ENCODE measurements at places on chromosomes 7 and 10.

DNA sequence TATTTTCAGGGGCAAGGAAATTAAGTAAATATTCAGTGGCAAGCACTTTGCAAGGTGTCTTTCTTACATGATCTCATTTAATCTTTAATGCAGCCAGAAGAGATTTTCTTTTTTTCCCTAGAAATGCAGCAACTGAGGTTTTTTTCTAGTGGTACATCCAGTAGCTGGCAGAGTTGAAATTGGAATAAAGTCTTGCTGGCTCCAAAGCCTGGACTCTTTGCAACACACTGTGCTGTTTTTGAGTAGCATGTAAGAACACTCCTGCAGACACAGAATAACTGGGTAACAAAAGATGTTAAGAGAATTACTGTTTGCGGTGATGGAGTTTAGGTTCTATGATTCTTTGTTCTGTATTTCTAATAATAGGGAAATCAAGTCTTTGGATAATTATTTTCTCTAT, 123.6 kb downstream of the PON1 start:
- DNase-seq, result no peak

GRCh38 chr7:620056-620455, 100.4 kb upstream of the PDGFA start:
- no peak for DNase-seq

DNA sequence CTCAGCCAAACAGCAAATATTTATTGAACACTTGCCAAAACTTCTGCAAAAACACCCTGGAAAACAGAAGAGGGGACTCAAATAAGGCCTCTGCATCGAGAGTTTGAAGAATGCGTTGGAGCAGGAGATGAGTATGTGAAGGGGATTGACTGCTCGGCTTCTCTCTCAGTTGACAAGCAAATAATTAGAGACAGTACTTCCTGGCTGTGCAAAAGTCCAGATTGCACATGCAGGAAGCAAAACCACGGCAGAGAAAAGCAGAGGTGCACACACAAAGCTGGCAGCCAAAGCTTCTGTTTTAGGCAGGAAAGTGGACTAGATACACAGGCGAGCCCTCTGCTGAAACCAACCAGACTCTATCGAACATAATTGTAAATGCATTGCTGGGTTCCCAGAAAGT, 343.6 kb upstream of the MGMT start:
- no peak for DNase-seq

DNA sequence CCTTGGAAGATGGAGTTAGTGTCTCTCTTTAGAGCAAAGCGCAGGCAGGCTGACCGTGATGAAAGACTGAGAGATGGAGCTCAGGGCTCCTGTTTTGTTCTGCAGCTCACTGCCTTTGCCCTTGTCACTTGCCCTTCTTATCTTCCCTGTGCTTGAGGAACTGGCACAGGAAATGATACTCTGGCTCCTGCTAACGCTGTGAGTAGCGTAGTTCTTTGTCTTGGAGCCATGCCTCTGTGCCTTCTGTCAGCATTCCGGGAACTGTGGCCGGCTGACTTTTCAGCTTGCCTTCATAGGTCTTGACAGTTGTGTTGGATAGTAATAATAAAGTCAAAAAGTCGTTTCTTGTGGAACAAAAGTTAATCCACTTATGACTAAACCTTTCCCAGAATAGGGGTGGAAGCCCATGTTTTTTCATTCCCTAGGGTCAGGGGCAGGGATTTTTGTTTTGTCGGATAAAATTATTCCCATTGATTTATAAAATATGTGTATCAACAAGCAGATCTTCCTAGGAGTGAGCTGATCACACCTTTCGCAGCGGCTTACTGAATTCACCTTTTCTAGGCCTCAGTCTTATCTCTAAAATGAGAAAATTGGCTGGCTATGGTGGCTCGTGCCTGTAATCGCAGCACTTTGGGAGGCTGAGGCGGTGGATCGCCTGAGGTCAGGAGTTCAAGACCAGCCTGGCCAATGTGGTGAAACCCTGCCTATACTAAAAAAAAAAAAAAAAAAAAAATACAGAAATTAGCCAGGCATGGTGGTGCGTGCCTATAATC, 16.6 kb upstream of the TMEM236 start:
- no peak for DNase-seq

- DNase-seq, result peak; percentile 72
Measured at GRCh38 chr10:15106352-15107013, 9.3 kb downstream of the RPP38 start.

DNA sequence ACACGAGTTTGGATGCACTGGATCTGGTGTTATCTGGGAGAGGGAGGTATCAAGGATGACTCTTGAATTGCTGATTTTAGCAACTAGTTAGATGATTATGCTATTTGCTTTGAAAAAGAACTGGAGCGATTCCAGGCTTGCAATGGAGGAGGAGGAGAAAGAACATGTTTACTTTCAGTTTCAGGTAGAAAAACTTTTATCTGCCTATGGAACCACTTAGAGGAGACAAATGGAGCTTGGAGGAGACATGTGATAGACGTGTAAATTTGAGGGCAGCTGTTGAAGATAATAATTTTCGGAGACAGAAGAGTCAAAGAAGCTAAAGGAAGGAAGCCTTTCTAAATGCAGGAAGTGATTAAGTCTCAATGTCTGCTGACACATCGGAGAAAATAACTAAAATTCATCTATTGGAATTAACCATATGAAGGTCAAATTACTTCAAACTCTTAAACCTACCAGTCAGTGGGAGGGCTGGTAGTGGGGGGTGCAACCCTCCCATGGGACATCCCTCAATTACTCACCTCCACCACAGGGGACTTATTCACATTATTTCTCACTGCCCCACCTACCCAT, 56.4 kb upstream of the GNAI1 start:
- DNase-seq, result no peak

DNA sequence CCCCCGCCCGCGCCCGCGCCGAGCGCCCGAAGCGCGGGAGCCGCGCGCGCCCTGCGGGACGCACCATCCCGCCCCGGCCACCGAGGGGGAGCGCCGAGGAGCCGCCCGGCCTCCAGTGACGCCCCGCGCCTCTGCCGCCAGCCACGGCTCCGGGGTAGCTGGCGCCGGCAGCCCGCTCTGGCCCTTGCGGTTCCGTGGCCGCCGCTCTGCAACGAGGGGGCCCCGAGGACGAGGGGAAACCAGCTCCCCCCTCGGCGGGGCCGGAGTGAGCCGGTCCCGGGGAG, at the start of gene PAXIP1:
Gene PAXIP1 (minus strand): TSS at position 33 of the 284 bp plus-strand sequence. CDS start 195 bp downstream, outside the sequence.
- DNase-seq, result peak; percentile 44

GRCh38 chr7:115299397-115300037, 377.6 kb downstream of the MDFIC start:
- DNase-seq, result no peak
